ENCODE measurements at places on chromosomes 13 and 19.

- DNase-seq: no peak
Measured at GRCh38 chr13:112348642-112349345, 27.4 kb upstream of the SPACA7 start.

- no peak for DNase-seq
Measured at GRCh38 chr13:41144576-41144975, 12.0 kb upstream of the KBTBD6 start.

- DNase-seq: no peak
Measured at GRCh38 chr13:32594157-32594738, 8.0 kb downstream of the PDS5B start.

GRCh38 chr13:95199896-95200295 lies 101.4 kb downstream of the ABCC4 start:
- no peak for DNase-seq
